SJCRH30 (cell line): ENCODE measurements at places on chromosomes 16 and 17.

DNA sequence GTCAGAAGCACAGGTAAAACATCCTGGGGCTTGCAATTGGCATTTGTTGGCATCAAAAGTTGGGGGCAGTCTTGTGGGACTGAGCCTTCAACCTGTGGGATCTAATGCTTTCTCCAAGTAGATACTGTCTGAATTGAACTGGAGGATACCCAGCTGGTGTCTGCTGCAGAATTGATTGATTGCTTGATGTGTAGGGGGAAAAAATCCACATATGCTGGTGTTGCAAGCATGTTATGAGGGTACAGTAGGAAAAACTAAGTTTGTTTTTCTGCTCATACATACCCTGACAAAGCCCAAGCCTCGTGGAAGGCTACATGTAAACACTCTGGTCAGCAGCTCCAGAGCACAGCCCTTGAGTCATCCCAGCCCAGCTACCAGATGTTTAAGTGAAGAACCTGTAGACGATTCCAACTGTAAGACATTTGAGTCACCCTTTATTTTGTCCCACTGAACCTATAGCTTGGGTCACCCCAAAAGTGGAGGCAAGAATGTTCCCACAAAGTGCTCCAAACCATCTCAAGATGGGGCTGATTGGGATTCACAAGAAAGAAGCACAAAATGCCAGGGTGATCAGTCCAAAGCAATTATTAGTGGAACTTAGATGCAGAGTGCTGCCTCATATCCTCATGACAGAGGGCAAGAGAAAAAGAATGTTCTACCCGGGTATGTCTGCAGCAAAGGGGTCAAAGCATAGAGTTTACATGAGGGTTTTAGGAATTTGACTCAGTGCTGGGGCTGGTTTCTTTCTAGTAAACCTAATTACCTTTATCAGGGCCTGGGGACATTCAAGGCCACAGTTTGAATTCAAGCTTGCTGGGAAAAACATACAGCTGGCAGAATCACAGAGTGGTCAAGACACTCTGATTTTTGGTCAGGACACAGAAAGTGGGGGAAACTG is 9.6 kb upstream of the APPBP2 start:
- DNase-seq, result no peak
- no peaks in the 10 kb centered on the region for H3K4me1 ChIP-seq
- H3K27me3 ChIP-seq, result no peaks in the 10 kb centered on the region
- H3K4me3 ChIP-seq, result no peak overlapping the region

DNA sequence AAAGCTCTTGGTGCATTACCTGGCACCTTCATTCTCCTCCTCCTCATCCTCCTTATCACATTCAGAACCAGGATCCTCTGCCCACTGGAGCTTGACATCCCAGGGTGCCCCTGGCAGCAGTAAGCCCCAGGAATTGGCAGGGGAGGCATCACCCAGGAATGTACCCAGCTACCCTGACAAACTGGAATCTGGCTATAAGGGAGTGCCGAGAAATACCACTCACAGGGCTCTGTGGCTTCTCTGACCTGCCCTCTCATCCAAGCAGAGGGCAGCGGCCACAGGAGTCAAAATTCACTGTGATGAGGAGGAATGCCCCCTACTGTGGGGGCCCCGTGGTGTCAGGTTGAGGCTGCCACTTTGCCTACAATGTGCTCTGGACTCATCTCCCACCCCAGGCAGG is 19.6 kb downstream of the MPP3 start:
- H3K4me1 ChIP-seq, result no peaks in the 10 kb centered on the region
- DNase-seq, result no peak
- peaks cover 5% of the 10 kb centered on the region for H3K36me3 ChIP-seq
- no peak overlapping the region for H3K4me3 ChIP-seq
- no peaks in the 10 kb centered on the region for H3K27me3 ChIP-seq

DNA sequence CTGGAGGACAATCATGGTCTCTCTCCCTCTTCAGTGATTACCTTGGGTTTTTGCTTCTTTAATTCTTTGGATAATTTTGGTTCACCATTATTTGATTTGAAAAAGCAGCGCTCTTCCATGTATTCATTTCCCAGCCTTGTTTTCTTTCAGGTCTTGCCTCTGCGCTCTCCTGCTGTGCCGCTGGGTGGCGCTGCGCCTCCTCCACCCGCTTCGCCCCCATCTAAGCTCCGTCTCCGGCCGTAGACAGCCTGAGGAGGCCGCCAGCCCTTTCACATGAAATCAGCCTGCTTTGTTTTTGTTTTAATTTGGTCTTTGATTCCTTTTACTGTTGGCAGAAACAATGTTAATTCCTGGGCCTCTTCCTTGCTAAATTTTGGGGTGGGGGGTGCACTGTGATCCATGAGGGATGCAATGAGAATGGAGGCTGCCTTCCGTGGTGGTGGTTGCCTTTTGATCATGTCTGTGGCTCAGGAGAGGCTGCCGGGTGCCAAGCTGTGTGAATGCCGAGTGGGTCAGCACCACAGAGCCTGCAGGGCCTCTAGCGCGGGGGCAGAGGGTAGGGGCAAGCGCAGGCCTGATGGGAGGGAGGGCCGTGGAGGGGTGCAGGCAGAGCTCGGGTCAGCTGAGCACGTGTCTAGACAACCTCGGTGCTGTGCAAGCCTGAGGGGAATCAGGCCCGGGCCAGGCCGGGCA is 64.1 kb downstream of the PLD6 start:
- no peak overlapping the region for H3K27ac ChIP-seq
- H3K4me3 ChIP-seq, result no peak overlapping the region
- no peaks in the 10 kb centered on the region for H3K4me1 ChIP-seq
- H3K36me3 ChIP-seq, result peaks cover 86% of the 10 kb centered on the region
- no peaks in the 10 kb centered on the region for H3K27me3 ChIP-seq

- no peaks in the 10 kb centered on the region for H3K36me3 ChIP-seq
- H3K27ac ChIP-seq, result no peak overlapping the region
- peaks cover 8% of the 10 kb centered on the region for H3K4me1 ChIP-seq
- no peak overlapping the region for H3K4me3 ChIP-seq
- no peak for DNase-seq
- peaks cover 17% of the 10 kb centered on the region; the same call in 1 of the 2 replicates for H3K27me3 ChIP-seq
Measured at GRCh38 chr17:38590988-38591758, 14.6 kb downstream of the SRCIN1 start.
